AML-193 (cell line): ENCODE measurements at places on chromosomes 16 and 17.

DNA sequence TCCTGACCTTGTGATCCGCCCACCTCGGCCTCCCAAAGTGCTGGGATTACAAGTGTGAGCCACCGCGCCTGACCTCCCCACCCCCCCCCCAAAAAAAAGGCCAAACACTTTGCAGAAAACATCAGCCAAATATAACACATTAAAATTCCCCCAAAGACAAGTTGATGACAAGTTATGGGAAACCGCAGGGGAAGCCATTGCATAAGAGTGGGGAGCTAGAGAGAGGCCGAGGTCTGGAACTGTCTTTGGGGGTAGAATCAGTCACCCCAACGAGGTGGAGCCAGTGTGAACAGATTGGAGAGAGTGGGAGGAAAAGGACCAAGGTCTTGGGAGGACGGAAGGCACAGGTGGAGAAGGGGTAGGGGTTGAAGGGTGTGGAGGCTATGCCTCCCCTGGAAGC, 2.8 kb downstream of the DRC3 start:
- DNase-seq: peak; percentile 29

GRCh38 chr16:54437401-54437800, 150.8 kb upstream of the IRX3 start:
- no peak for DNase-seq

DNA sequence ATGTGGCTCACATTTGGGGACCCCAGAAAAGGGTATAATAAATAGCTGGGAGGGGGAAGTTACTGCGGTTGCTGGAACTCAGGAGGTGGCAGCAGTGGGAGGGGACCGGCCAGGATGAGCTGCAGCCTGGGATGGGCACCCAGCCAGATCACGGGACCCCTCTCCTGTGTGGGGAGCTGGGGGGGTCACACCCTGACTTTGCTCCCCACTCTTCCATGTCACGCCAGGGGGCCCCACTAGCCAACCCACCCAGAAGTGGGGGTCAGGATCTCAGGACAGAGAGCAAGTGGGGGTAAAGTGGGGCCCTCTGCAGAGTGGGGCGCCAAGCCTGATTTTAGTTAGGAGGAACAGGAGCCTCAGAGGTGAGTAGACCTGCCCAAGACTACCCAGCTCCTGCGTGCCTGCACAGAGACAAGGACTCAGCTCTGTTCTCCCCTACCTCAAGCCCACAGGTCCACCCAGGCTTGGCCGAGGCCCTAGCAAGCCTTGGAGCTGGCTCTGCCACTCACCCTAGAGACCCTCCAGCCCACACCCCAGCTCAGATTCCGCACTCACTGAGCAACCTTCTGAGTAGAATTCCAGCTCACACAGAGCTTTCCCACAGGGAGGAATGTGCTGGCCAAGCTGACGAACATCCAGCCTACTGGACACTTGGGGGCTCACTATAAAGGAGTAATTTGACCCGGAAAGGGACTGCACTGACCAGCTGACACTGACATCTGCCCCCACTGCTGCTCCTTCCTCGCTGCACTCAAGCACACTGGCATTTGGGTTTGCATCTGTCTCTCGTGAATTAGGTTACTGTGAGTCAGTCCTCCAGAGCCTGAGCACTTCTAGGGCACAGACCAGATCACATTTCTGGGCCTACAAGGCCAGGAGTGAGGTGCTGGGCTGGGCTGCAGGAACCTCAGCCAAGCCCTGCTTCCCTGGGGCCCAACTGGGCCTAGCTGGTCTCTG, 310.1 kb downstream of the C16orf95 start:
- DNase-seq: no peak

DNA sequence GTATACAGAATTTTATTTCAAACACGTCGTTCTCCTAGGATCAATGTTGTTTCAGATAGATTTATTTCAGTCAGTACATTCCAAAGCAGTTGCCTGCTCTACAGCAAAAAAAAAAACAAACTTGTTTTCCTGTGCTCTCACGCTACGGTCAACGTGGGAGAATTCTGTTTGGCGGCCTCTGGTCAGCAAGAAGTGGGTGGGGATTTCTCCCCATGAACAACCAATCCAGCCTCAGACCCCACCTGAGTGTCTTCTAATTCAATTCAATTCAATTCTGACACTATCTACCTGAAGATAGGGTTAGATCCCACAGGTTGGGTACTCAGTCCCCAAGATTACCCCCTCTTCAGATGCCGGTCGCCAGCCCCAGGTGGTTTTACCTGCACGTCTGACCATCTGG, 22.1 kb downstream of the C17orf58 start:
- no peak for DNase-seq

- DNase-seq: no peak
Observed at GRCh38 chr17:65530523-65531255, 30.8 kb downstream of the AXIN2 start.

- DNase-seq: no peak
Observed at GRCh38 chr16:3734758-3735221, 17.5 kb upstream of the TRAP1 start.

DNA sequence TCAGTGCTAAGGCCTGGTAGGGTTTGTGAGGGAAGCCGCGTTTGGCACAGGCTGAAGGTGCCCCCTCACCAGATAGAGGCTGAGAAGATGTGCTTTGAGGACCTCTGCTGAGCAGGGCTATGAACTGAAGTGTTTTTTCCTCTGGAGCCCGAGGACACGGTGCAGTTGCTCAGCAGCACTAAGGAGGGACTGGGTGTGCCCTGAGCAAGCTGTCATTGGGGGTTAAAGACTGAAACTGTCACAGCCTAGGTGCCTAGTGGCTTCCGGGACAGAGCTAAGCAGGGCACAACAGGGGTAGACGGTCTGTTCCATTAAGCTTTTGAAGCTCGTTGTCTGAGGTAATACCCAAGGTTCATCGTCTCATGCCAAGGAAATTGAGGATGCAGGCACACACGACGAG, 24.8 kb upstream of the ASGR2 start:
- no peak for DNase-seq

GRCh38 chr17:46911311-46911710, 11.6 kb upstream of the GOSR2 start:
- DNase-seq: no peak

GRCh38 chr16:81142864-81143263, 46.7 kb upstream of the GCSH start:
- no peak for DNase-seq

DNA sequence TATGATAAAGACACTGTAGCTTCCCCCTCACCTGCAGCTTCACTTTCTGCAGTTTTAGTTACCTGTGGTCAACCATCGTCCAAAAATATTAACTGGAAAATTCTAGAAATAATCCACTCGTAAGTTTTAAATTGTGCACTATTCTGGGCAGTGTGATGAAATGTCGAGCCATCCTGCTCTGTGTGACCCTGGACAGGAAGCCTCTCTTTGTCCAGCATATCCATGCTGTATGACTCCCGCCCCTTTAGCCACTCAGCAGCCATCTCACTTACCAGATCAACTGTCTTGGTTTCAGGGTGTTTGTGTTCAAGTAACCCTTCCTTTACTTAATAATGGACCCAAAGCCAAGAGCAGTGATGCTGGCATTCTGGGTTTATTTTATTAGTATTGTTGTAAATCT, 56.1 kb downstream of the SIAH1 start:
- DNase-seq: no peak
